Cerebellar nuclear complex (tissue), 1 donor: ENCODE measurements at places on chromosomes 1 and 21.

- no peak for DNase-seq
These were observed 968 bp downstream of the CSMD2 start for GRCh38 chr1:34163792-34164731.

DNA sequence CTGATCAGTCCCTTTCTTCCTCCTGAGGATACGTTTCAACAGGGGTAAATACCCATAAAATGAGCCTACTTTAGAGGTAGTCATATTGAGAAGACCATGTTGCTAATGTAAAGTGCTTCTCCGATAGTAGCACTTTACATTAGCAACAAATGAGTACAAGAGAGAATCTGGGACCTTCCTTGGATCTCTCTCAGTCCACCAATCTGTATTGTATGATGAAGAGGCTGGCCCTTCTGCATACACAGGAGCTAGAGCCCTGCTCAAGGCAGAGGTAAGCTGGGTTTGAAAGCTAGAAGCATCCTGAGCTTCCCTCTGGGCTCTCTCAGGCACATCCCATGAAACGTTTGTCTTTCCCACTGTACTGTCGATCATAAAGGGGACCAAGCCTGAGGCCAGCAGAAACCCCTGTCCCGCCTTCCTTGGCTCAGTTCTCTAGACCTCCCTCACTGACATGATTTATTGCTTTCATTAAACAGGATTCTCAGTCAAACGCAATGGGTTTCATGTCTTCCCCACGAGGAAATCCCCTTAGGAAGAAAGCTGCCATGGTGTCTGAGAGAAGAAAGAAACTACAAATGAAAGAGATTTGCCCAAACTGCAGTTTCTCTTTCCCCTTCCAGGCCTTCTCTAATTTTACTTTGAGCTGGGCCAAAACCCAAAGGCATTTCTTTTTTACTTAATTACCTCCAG lies 62.8 kb upstream of the BCAR3 start:
- no peak for DNase-seq

- DNase-seq, result no peak
These were observed at the start of gene RAB13 for GRCh38 chr1:153985941-153986761. TSS of gene RAB13 (minus strand) at chr1:153986339. CDS start at chr1:153986236, 103 bp downstream.

DNA sequence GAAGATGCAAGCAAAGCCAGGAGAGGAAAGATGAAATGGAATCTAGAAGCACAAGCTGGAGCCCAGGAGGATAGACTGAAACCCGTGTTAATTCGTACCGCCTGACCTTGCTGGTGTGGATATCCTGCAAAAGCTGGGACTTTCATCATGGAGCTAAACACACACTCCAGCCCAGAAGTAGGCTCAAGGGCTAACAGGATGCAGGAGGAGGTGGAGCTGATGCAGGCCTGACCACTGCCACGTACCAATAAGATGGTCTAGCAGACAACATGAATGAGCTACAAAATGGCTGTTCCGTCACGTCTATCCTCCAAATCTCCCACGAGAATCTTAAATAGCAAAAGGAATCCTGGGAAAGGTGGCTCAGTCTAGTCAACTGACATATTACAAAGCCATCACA lies 270.3 kb downstream of the SDCCAG8 start:
- DNase-seq, result no peak

GRCh38 chr1:179369751-179370341 lies 4.1 kb downstream of the AXDND1 start:
- no peak for DNase-seq

GRCh38 chr1:245051349-245052221 lies 103.2 kb upstream of the KIF26B start:
- no peak for DNase-seq

DNA sequence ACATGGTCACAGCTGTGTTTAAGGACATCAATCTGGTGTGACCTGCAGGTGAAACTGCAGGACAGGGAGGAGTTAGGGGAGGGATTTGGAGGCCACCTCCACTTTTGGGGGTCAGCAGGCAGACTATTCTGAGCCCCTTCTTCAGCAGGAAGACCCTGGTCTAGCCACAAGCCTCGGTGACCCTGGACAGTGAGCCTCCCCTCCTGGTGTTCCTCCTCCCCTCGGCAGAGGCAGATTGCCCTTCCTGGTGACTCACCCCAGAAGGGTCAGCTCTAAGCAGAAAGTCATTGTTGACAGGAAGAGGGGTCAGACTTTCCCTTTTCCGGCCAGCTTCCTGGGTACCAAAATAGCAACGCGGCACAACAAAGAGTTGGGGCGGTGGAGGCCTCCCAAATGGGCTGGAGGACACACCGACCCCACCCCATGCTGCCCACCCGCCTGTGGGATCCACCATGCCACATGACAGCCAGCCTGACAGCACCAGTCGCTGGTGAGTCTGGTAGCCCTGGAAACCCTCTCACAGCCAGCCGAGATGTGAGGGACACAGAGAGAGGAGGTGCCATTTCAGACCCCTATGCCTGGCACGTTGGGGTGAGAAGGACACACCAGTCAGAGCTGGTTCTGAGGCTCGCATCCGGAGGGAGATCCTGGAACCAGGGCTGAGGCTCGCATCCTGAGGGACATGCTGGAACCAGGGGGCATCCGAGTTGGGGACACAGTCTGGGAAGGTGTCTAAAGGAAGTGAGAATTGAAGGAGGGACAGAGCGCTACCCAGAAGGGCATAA lies 14.7 kb upstream of the CSF1 start:
- DNase-seq, result no peak

DNA sequence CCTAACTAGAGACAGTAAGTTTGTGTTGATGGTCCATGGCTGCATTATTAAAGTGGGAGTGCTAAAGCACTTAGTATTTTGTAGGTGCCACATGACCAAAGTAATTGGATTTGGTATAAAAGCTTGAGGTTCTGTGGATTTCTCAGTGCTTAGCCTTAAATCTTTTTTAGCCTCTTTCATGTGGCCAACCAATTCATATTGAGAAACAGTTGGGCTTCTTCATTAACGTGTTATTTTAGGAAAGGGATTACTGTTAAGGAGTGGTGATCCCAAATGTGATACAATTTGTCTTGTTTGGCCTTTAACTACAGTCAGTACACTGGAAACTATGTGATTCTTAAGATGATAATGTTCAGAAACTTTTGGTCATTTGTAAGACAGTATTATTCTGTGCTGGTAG lies 25.5 kb downstream of the MAN1A2 start:
- no peak for DNase-seq

DNA sequence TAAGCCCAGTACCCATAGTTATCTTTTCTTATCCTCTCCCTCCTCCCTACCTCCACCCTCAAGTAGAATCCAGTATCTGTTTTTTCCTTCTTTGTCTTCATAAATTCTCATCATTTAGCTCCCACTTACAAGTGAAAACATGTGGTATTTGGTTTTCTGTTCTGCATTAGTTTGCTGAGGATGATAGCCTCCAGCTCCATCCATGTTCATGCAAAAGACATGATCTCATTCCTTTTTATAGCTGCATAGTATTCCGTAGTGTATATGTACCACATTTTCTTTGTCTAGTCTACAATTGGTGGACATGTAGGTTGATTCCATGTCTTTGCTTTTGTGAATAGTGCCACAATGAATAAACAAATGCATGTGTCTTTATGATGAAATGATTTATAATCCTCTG lies 55.2 kb downstream of the PRKACB start:
- DNase-seq, result no peak

GRCh38 chr1:247812637-247813036 lies 11.3 kb downstream of the OR14A16 start:
- DNase-seq, result no peak

DNA sequence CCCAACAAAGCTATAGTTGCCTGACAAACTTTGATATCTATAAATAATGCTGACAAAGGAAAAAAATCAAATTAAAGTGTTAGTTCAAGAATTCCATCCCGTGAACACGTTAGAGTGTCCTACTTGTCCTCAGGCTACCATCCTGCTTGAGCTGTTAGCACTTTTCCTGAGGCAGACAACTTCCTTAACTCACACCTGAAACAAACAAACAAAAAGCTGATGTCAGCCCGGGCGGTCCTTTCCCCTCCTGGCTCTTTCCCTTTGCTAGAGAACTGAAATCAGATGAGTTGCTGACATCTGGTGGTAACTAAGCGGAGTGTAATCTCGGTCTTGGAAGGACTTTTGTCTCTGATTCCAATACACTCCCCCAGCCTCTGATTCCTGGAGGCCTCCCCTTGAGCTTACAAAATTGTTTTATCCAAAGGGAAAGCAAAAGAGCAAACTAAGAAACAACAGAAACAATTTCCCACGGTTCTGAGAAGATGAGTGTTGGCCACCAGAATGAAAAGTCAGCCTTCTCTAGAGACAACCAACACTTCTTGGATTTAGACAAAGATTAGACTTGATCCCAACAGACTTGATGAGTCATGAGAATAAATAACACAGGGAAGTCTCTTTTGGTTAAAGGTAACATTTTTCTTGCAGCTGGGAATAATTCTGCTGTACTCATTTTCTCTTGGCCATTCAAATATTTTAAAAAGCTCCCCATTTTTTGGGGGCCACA lies 135.4 kb downstream of the PROX1 start:
- DNase-seq, result no peak

DNA sequence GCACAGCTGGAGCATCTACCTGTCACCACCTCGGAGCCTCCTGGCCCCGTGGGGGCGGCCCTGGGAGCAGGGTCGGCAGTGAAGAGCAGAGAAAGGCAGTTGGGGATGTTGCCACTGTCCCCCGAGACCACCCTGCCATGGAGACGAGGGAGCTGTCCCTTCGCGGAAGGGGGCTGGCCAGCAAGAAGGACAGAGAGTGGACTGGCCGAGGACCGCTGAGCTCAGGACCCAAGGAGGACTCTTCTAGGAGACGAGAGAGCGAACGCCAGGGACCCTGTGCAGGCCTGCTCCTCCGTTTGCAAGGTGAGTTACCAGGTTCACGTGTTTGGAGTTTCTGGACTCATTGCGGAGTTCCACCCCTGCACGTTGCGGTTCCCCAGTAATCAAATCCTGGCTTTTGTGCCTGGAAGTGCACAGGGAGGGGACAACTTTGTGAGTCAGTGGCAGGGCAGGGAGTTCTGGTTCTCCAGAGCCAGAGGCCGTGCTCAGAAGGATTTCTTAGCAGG lies 5.6 kb upstream of the POFUT2 start:
- DNase-seq, result no peak

- DNase-seq, result no peak
These were observed 12.5 kb upstream of the SFT2D2 start for GRCh38 chr1:168213349-168213748.

DNA sequence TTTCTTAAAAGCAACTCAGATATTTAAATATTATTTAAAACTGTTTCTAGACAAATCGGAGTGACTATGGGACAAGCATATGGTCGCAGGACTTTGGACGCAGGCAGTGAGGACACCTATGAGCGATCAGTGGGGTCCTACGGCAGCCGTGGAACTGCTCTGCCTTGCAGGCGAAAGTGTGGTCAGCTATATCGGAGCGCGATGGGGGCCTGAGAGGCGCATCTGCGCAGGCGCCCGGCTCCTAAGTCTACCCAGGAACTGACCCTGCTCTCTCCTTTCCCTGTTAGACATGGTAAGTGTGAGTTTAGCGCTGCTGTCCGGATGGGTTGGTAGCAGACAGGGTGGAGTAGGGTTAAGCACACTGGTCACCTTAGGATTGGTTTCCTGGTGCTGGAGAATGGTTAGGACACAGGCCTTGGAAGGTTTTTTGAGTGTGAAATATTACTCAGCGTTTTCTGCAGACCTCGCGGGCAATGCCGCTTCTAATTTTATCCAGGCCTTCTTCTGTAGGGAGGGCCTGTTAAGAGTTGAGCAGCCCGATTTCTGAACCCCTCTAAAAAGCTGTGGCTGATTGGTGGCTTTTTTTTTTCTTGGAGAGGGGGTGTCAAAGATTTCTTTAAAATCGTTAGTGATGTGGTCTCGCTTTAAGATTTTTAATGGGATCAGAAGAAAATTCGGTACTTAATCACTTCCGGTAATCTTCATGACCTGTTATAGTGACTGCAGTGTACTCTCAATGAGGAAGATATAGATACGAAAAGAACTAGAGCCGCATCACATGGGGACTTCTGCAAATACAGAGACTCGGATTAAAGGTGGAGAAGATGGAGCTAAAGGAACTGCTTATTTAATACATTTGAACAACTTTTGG lies at the start of gene RABGGTB:
Gene RABGGTB (plus strand): TSS at position 274 of the 871 bp plus-strand sequence. CDS start 16 bp downstream, at position 290.
- DNase-seq, result peak; percentile 74

- DNase-seq, result no peak
These were observed 741.1 kb upstream of the B3GALT2 start for GRCh38 chr1:193927550-193927949.

- no peak for DNase-seq
These were observed 34.8 kb upstream of the ZBTB40 start for GRCh38 chr1:22416555-22417454.

DNA sequence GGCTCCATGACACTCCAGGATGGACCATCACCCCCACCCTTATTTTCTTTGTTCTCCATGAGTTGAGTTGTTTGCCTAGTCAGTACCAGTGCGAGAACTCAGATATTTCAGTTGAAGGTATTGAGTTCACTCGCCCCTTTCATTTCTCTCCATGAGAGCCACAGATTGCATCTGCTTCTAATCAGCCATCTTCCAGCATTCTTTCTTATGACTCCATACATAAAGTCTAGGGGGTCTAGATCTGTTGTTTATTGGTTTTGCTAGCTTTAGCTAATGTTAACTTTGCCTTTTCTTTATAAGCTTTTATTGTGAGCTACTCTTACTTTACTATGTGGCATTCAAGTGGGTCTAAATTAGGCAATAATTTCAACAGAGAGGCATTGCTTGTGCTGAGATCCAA lies 71.6 kb upstream of the PDC start:
- no peak for DNase-seq

GRCh38 chr1:113170519-113170918 lies 97.5 kb downstream of the LRIG2 start:
- no peak for DNase-seq

- no peak for DNase-seq
These were observed 8.1 kb downstream of the BLACAT1 start for GRCh38 chr1:205447457-205448341.

DNA sequence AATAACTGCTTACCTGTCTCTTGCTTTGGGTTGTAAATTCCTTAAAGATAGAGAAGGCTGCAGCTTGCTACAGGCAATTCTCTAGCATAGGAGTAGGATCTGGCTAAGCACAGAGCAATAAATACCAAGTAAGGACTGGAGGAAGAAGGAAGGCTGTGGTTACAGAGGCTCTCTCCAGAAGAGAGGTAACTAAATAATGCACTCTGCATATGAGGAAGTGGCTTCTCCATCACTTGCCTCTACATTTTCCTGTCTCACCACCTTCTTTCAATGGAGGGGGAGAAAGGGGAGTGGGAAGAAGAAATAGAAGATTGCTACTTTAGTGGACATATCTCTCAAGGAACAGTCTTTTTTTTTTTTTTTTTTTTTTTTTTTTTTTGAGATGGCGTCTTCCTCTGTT lies 60.9 kb upstream of the LAX1 start:
- no peak for DNase-seq
